Tibial nerve (tissue), 4 donors: ENCODE measurements at places on chromosomes 2 and 18.

- H3K27me3 ChIP-seq = no peaks in the 10 kb centered on the region
- H3K36me3 ChIP-seq = no peaks in the 10 kb centered on the region
- no peak overlapping the region for H3K4me3 ChIP-seq
- no peak overlapping the region for H3K27ac ChIP-seq
Measured at GRCh38 chr2:158783923-158784322, 11.2 kb upstream of the DAPL1 start.

DNA sequence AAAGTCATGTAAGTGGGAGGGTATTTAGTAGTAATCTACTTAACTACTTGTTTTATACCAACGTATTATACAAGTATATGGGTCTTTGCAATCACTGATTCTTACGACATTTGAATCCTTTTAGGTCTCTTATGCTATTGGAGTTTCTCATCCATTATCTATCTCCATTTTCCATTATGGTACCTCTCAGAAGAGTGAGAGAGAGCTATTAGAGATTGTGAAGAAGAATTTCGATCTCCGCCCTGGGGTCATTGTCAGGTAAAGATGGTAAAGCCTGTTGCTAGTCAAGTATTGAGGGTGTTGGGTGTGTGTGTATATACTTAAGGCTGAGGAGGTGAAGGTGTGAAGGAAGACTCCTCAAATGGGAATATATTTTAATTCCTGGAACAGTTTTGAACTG, 3.8 kb downstream of the MAT2A start:
- H3K27me3 ChIP-seq = no peaks in the 10 kb centered on the region
- H3K36me3 ChIP-seq = peaks cover 11% of the 10 kb centered on the region
- H3K4me1 ChIP-seq = no peaks in the 10 kb centered on the region
- no peak overlapping the region for H3K4me3 ChIP-seq
- DNase-seq = no peak
- no peak overlapping the region for H3K27ac ChIP-seq

- H3K36me3 ChIP-seq = no peaks in the 10 kb centered on the region
- no peaks in the 10 kb centered on the region for H3K27me3 ChIP-seq
- peaks cover under 1% of the 10 kb centered on the region for H3K4me1 ChIP-seq
- no peak overlapping the region for H3K27ac ChIP-seq
- H3K4me3 ChIP-seq = no peak overlapping the region
Measured at GRCh38 chr2:86307431-86307830, 30.0 kb downstream of the REEP1 start.

GRCh38 chr2:214895469-214895868, 86.0 kb upstream of the BARD1 start:
- H3K36me3 ChIP-seq = no peaks in the 10 kb centered on the region
- H3K27ac ChIP-seq = no peak overlapping the region
- H3K4me3 ChIP-seq = no peak overlapping the region
- DNase-seq = no peak
- H3K4me1 ChIP-seq = no peaks in the 10 kb centered on the region

DNA sequence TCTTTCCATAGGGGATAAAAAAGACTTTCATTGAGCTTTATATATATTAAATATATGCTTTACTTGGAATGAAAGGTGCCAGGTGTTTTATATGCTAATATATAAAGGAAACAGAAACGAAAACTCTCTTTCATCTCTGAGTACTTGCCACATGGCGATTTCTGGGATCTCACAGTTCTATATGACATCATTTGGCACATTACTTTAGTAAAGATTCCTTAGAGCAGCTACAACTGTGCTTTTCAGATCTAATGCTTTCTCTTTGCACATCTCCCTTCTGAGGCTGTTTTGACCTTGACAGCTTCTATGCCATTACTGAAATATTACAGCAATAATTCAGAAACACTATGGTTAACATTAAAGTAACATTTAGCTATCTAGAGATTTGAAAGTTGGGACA, 1082.9 kb upstream of the CDH2 start:
- no peak overlapping the region for H3K27ac ChIP-seq
- H3K36me3 ChIP-seq = no peaks in the 10 kb centered on the region
- no peaks in the 10 kb centered on the region for H3K4me1 ChIP-seq
- no peaks in the 10 kb centered on the region for H3K27me3 ChIP-seq
- H3K4me3 ChIP-seq = no peak overlapping the region

DNA sequence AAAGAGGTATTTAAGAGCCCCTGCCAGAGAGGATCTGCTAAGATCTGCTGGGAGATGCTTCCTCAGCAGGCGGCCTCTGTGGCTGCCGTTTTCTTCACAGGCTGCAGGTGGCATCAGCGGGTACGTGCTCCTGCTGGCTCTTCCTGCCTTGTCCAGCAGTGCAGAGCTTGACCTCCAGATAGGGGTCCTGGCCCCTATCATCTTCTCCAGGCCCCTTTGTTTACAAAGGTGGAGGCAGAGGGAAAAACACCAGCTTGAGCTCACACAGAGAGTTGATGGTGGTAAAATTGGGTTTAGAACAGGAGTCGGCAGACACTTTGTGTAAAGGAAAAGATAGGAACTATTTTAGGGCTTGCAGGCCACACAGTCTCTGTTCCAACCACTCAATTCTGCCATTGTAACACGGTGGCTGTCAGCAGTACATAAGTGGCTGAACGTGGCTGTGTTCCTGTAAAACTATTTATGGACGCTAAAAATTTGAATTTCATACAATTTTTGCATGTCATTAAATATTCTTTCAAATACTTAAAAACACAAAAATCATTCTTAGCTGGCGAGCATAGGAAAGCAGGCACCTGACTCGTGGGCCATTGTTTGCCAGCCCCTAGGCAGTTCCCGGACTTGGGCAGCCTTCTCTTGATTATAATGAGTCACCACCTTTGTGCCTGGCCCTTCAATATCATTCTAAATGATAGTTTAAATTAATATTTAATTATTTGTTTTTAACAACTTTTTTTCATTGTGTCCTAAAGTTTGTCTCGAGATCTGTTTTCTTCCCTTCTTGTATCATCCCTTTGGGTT, 98.2 kb upstream of the B3GNT7 start:
- H3K4me3 ChIP-seq = no peak overlapping the region
- H3K27ac ChIP-seq = no peak overlapping the region
- no peaks in the 10 kb centered on the region for H3K27me3 ChIP-seq

- no peak overlapping the region for H3K4me3 ChIP-seq
- DNase-seq = no peak
- no peaks in the 10 kb centered on the region for H3K27me3 ChIP-seq
- no peak overlapping the region for H3K27ac ChIP-seq
Measured at GRCh38 chr2:113230531-113230930, 48.2 kb downstream of the PAX8 start.

GRCh38 chr2:119823734-119824334, 64.1 kb downstream of the PTPN4 start:
- H3K27me3 ChIP-seq = no peaks in the 10 kb centered on the region
- H3K27ac ChIP-seq = no peak overlapping the region
- no peaks in the 10 kb centered on the region for H3K36me3 ChIP-seq
- no peak overlapping the region for H3K4me3 ChIP-seq

DNA sequence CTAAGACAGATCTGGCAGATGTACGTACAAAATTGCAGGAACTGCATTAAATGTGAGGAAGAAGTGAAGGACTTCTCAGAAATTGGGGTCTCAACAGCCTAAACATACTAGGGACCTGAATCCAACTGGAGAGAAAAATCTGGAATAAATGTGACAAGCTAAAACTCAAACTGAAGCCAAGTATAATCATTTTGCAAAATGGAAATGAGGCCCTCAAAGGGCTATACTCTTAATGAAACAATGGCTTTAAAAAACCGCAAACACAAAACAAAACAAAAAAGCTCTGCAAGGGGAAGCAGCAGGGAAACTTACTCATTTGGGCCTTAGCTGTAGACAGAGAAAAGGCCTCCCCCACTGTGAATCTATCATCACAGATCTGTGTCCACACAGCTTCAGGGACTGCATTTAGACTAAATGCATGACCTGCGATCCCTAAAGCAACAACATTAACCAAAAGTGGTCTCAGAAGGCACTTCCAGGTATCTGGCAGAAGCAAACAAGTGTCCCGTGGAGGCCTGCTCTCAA, 63.2 kb downstream of the CCBE1 start:
- no peak overlapping the region for H3K4me3 ChIP-seq
- no peaks in the 10 kb centered on the region for H3K27me3 ChIP-seq
- no peak for DNase-seq
- H3K4me1 ChIP-seq = no peaks in the 10 kb centered on the region

- no peaks in the 10 kb centered on the region for H3K27me3 ChIP-seq
- H3K36me3 ChIP-seq = no peaks in the 10 kb centered on the region
- no peak overlapping the region for H3K4me3 ChIP-seq
- no peak for DNase-seq
Measured at GRCh38 chr2:10136101-10136934, 13.8 kb downstream of the RRM2 start.

- no peak overlapping the region for H3K27ac ChIP-seq
- no peaks in the 10 kb centered on the region for H3K4me1 ChIP-seq
- H3K36me3 ChIP-seq = no peaks in the 10 kb centered on the region
- H3K27me3 ChIP-seq = no peaks in the 10 kb centered on the region
Measured at GRCh38 chr18:13394801-13395200, 176.2 kb downstream of the LDLRAD4 start.

- no peak overlapping the region for H3K27ac ChIP-seq
- no peak for DNase-seq
- no peaks in the 10 kb centered on the region for H3K36me3 ChIP-seq
- H3K4me3 ChIP-seq = no peak overlapping the region
- no peaks in the 10 kb centered on the region for H3K27me3 ChIP-seq
Measured at GRCh38 chr2:227834423-227834822, 20.8 kb downstream of the CCL20 start.

DNA sequence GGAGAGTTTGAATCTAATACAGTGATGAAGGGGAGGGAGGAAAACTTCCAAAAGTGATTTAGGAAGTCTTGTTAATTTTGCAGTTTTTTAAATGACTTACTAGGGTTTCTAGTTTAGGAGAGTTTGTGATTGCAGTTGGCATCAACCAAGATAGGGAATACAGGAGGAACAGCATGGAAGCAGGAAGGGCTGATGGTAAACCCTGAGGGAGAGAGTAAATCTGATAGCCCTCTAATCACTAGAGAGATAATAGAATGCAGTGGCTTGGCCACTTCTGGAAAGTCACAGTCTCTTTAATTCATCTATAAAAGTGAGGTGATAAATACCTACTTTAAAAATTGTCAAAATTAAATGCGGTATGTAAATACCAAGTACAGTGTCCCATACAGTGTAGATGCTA, 5.6 kb downstream of the YPEL5 start:
- peaks cover 3% of the 10 kb centered on the region for H3K36me3 ChIP-seq
- DNase-seq = no peak
- H3K27me3 ChIP-seq = no peaks in the 10 kb centered on the region
- no peak overlapping the region for H3K4me3 ChIP-seq
- H3K27ac ChIP-seq = no peak overlapping the region

GRCh38 chr2:191018643-191019119, 4.7 kb upstream of the STAT1 start:
- H3K4me1 ChIP-seq = peaks cover 19% of the 10 kb centered on the region
- DNase-seq = no peak
- no peak overlapping the region for H3K4me3 ChIP-seq
- no peak overlapping the region for H3K27ac ChIP-seq
- no peaks in the 10 kb centered on the region for H3K36me3 ChIP-seq
- no peaks in the 10 kb centered on the region for H3K27me3 ChIP-seq

DNA sequence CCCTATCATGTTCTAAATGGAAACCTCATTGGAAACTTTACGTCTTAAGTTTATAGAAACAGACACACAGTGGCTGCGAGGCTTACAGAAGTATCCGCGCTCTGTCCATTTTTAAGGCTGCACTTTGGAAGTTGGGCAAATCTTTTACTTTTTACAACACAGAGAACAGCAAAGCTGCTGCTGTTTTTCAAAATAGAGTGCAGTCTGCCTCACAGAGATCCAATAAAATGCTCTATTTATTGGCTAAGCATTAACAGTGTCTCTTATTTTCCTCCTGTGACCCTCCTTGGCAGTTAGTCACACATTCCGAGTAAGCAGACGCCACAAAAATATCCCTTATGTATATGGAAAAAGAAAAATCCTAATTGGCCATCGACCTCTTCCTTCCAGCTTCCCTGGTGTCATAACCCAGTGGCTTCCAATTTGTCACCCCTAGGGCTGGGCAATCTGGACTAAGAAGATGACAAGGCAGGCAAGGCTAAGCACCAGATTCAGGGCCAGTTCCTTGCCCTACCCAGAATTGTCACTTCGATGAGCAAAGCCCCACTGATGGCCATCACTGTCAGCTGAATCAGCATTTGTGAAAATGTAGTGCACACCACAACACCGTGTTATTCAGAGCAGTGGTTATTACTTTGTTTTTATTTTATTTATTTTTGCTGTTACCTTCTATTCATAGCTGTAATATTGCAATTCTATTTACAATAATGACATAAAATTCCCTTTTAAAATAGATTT, 47.7 kb upstream of the MEIS1 start:
- no peaks in the 10 kb centered on the region for H3K4me1 ChIP-seq
- no peaks in the 10 kb centered on the region for H3K36me3 ChIP-seq
- H3K4me3 ChIP-seq = no peak overlapping the region
- H3K27ac ChIP-seq = no peak overlapping the region
- no peak for DNase-seq

GRCh38 chr2:7801212-7801611, 880.6 kb upstream of the ID2 start:
- no peaks in the 10 kb centered on the region for H3K27me3 ChIP-seq
- H3K4me1 ChIP-seq = no peaks in the 10 kb centered on the region
- no peak for DNase-seq
- H3K4me3 ChIP-seq = no peak overlapping the region

DNA sequence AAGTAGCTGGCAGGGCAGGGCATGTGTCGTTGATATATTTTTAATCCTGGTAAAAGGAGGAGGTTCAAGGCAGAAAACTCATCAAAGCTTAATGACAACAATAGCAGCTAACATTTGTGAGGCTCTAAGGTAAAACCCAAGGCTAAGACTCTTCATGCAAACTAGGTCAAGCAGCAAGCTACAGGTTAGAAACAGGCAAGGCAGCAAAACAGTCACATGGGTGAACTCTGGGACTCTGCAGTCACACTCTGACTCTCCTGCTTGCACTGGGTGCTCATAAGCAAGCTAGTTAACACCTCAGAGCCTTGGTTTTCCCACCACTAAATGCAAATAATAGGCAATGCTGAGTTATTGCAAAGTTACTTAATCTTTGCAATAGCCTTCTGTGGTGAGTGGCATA, 7.9 kb downstream of the IL1RN start:
- no peaks in the 10 kb centered on the region for H3K4me1 ChIP-seq
- DNase-seq = no peak
- no peak overlapping the region for H3K4me3 ChIP-seq
- H3K36me3 ChIP-seq = no peaks in the 10 kb centered on the region

DNA sequence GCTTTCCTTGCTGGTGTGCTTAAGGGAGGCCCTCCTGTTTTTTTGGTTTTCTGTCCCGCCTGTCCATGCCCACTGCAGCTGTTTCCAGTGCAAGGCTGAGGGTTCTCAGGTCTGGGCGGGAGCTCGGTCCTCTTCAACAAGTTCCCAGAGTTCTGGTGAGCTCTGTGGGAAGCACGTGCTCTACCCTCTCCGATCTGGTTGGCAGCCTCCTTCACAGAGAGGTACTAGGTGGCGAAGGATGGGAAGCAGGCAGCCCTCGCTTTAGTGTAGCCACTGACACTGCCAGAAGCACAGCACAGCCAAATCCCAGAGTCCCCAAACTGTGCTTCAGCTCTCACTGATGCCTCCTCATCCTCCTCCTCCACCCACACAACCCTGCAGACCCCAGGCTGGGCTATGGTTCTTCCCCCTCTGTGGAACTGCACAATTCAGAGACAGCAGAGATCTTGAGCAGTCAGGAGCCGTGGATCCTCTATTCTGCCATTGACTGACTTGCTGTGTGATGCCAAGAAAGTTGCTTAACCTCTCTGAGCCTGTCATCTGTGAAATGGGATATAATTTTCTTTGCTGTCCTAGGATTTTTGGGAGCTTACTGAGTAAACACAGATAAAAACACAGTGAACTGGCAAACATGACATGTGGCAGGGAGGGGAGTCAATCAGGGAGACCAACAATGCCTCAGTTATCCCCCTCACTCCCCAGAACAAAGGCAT, 157.3 kb downstream of the MSH2 start:
- H3K4me3 ChIP-seq = no peak overlapping the region
- H3K27ac ChIP-seq = no peak overlapping the region
- peaks cover 7% of the 10 kb centered on the region for H3K36me3 ChIP-seq
- H3K4me1 ChIP-seq = no peaks in the 10 kb centered on the region
- DNase-seq = no peak
